ENCODE measurements at places on chromosomes 5 and 9. TPM values are rescaled to one million over a fixed set of nuclear protein-coding genes. Genes with fewer than 3 reads are reported as not detected.

Gene UCK1
- 19.7 TPM for total RNA-seq

Gene NPR3
- total RNA-seq = not detected

DNA sequence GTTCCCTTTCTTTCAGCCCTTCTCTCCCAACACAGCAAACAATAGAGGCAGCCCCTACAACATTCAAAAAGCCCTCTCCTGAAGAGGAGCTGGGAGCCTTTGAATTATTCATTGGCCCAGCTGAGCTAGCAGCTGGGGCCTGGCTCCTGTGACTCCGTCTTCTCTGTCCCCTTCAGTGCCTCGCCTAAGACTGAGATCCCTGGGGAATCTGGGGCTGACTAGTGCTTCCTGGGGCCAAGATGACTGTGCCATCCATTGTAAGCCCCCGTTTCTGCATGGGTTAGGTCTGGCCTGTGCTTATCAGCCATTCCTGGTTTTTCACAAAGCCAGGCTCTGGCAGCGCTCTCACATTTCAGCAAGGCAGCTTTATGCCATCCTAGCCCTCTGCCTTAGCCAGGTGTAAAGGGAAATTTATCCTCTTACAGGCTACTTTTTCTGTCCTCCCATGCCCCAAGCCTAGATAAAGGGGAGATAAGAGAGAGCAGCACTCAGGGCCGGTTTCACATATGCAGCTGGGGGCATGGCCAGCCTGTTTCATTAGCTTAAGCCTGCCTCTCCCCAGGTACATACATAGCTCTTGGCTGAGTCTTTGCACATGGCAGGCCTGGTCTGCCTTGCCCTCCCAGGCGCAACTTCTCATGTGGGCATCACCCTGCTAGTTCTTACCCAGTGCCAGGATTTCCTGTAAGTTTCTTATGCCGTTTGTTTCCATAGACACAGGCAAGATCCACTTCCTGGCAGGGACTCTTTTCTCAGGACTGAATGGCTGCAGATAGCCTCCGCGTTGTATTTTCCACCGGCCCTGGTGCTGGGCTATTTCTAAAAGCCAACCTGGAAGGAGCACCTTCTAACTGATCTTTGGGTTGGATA is 15.8 kb downstream of the PTPA start:
- DNase-seq = no peak

GRCh38 chr5:133851521-133851920 is 116.9 kb downstream of the C5orf15 start:
- no peak for DNase-seq

DNA sequence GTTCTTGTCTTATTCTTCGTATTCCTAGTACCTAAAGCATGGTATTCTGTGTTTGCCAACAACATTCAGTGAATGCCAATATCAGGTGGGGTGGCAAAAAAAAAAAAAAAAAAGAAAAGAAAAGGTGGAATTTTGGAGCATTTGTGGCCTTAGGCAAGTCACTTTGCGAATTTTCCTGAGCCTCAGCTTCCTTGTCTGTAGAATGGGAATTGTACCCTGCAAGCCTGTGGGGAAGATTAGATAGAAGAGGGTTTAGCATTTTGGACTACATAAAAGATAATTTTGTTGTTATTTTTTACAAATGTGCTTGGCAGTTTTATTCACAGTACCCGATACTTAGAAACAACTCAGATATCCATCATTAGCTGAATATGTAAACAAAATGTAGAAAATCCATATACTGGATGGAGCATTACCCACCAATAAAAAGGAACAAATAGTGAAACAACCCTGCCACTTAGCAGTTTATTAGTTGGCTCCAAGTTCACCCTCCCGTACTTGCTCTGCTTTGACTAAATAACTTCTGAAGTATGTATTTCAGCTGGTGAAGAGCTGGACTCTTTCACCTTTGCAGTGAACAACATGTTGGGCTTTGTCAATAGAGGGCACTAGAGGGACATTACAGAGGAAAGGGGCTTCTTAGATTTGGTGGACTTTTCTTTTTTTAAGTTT is 13.6 kb downstream of the UBE2D2 start:
- no peak for DNase-seq

GRCh38 chr9:38697776-38698300 is 22.1 kb downstream of the FAM240B start:
- no peak for DNase-seq

DNA sequence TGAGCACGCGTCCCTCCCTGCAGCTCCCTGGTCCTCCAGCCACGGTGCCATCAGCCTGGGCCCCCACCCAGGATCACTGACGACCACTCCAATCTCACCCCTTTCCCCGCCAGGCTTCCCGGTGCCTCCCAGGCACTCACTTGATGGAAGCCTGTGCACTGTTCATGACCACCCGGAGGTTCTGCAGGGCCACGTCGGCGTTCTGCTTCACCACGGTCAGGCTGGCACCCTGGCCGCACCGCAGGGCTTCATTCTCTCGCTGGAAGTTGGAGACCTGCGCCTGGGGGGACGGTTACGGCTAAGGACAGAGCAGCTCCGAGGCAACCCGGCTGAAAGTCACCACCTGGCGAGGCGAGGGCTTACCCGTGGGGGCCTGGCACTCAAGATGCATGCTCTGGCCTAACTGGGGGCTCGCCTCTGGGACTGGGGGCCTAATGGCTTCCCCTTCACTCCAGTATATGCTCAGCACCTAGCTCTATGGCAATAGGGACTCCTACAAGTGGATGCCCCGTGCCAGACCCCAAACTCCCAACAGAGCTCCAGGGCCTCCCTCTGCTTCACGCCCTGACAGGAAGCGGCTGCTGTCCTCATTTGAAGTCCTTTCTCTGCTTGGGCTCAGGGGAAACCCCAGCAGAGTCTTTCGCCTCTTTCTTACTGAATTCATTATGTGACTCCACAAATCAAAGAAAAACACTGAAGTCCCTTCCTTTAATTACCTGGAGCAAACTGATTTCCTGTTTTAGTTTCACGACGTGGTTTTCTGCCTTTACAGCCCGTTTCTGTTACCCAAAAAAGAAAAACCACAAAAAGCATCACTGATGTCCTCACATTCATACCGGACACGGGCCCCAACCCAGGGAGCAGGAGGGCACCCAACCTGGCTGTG is 4.2 kb upstream of the SNAPC4 start:
- DNase-seq = no peak

- no peak for DNase-seq
Observed at GRCh38 chr5:67537439-67538148, 341.0 kb upstream of the CD180 start.

GRCh38 chr5:60207040-60207439 is 313.5 kb upstream of the PDE4D start:
- DNase-seq = no peak

- no peak for DNase-seq
Observed at GRCh38 chr5:76808141-76808691, 10.6 kb upstream of the F2RL1 start.
